Activated naive CD8-positive, alpha-beta T cell treated with anti-CD3 and anti-CD28 coated beads for 36 hours (primary cell): ENCODE measurements at places on chromosomes 5 and 9. TPM values are rescaled to one million over a fixed set of nuclear protein-coding genes. Genes with fewer than 3 reads are reported as not detected.

The PAPPA gene
- not detected for total RNA-seq

The DBH gene
- total RNA-seq, result not detected

The RAB3C gene
- total RNA-seq, result not detected

The FLT4 gene
- total RNA-seq, result 6.0 TPM

The CDX1 gene
- total RNA-seq, result not detected

DNA sequence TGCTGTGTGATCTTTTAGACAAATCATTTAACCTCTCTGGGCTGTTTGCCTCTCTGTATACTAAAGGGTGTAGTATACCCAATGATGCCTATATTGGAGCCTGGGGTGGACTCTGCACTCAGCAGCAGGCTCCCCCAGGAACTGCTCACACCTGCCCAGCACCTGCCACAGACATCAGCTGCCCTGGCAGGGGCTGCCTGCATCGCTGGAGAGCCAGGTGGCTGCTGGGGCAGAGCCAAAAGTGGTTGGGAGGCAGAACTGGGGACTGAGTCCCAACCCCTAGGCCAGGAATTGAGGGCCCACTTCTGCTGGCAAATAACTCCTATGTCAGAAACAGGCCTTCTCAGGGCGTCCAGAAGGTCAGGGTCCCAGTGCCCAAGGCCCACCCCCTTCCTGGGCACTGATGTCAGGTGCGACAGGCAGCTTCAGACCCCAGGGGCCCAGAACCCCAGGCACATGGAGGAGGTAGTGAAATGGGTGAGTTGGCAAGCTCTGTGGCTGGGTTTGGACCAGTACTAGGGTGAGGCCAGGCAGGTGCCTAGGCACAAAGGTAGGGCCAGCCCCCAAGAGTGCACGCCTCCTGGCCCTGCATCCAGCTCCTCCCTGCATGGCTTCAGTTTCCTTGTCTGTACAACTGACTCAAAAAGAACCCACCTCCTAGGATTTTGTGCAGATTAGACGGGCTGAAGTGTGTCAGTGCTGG, 5.8 kb downstream of the UNC5A start:
- DNase-seq, result no peak
- H3K27ac ChIP-seq, result no peak overlapping the region
- H3K4me3 ChIP-seq, result no peak overlapping the region

- no peak for DNase-seq
- no peaks in the 10 kb centered on the region for H3K4me1 ChIP-seq
- H3K27ac ChIP-seq, result no peak overlapping the region
- no peaks in the 10 kb centered on the region for H3K36me3 ChIP-seq
- H3K4me3 ChIP-seq, result no peak overlapping the region
Measured at GRCh38 chr9:87379300-87379699, 118.4 kb upstream of the DAPK1 start.

GRCh38 chr5:151295138-151295537, 8.4 kb downstream of the SLC36A3 start:
- no peaks in the 10 kb centered on the region for H3K36me3 ChIP-seq
- DNase-seq, result no peak
- H3K4me3 ChIP-seq, result no peak overlapping the region
- peaks cover 6% of the 10 kb centered on the region for H3K27me3 ChIP-seq
- H3K4me1 ChIP-seq, result peaks cover 4% of the 10 kb centered on the region
- no peak overlapping the region for H3K27ac ChIP-seq

GRCh38 chr9:115015018-115015635, 84.7 kb upstream of the TNFSF8 start:
- DNase-seq, result no peak
- H3K4me3 ChIP-seq, result no peak overlapping the region
- H3K27ac ChIP-seq, result no peak overlapping the region
- H3K4me1 ChIP-seq, result peaks cover 35% of the 10 kb centered on the region
- no peaks in the 10 kb centered on the region for H3K27me3 ChIP-seq

DNA sequence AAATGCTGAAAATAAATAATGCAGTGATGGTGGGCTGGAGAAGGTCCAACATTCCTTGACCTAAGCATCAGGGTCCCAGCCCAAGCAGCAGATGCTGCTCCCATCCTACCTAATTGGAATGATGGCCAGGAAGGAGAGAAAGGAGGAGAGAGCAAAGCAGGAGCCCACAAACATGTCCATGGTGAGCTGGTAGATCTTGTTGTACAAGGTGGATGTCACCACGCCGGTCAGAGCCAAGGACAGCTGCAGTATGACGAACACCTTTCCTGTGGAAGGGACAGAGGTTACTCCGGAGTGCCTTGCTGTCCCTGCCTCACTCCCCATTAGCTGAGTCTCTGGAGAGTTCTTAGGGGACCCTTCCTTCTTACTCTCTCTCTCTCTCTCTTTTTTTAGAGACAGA, 4.3 kb downstream of the SLC46A2 start:
- H3K4me1 ChIP-seq, result no peaks in the 10 kb centered on the region
- DNase-seq, result no peak
- peaks cover 19% of the 10 kb centered on the region for H3K27me3 ChIP-seq
- no peak overlapping the region for H3K27ac ChIP-seq
- no peak overlapping the region for H3K4me3 ChIP-seq
- H3K36me3 ChIP-seq, result peaks cover 2% of the 10 kb centered on the region
